ENCODE measurements at places on chromosomes 4 and X.

- DNase-seq = no peak
These were observed 945.0 kb upstream of the INTU start for GRCh38 chr4:126687655-126688358.

DNA sequence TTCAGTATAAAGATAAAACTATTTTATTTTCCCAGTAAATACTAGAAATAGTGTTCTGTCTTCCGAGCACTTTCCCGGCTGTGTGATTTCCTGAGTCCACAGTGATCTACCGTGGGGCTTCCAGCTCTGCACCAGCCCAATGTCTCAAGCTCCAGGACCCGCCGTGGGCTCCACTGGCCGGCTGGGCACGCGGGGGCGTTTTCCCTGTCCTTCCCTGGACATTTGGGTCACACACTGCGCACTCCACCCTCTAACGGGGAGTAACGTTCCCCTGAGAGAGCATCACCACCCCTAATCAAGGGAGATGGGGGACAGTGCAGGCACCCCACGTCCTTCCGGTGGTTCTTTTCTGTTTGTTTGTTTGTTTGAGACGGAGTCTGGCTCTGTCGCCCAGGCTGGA, 844.6 kb upstream of the FRG1 start:
- DNase-seq = no peak

GRCh38 chr4:154471526-154472331, 19.9 kb downstream of the DCHS2 start:
- no peak for DNase-seq

GRCh38 chrX:40152741-40153344, 55.1 kb upstream of the BCOR start:
- peak; percentile 27 for DNase-seq

- peak; percentile 90 for DNase-seq
These were observed 9.8 kb upstream of the BCOR start for GRCh38 chrX:40107291-40108161.

- DNase-seq = no peak
These were observed 5.8 kb downstream of the SSR4 start for GRCh38 chrX:153800177-153800722.

- DNase-seq = peak; percentile 54
These were observed 187.4 kb upstream of the TEX13C start for GRCh38 chrX:125132274-125132673.

- DNase-seq = no peak
These were observed 92.2 kb downstream of the GEMIN8 start for GRCh38 chrX:13937370-13938050.

DNA sequence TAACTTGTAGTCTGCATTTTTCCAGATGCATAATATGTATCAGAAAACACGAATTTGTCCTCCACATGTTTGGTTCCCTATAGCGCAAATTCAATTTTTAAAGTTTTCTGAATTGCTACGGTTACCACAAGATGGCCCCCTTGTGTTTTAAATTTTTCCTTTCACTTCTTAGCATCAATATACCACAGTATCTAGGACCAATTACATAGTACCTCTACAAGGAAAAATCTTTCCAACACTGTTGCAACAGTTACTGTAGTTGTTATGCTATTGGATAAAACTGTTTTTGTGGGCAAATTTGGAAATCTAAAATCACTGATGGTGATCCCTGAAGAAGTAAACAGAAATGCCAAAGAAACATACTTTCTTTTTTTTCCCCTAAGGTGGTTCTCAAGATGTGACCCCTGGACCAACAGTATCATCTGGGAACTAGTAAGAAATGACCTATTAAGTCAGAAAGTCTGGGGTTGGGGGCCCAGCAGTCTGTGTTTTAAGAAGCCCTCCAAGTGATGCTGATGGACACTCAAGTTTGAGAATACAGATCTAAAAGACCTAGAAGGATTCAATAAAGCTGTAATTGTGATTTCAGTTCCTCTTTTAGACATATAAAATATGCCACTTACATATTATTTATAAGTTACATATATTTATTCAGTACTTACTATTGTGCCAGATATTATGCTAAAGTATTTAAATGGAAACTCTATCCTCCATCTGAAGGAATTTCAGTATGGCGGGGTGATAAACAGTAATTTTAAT, 3.1 kb downstream of the ZGRF1 start:
- DNase-seq = peak; percentile 66

DNA sequence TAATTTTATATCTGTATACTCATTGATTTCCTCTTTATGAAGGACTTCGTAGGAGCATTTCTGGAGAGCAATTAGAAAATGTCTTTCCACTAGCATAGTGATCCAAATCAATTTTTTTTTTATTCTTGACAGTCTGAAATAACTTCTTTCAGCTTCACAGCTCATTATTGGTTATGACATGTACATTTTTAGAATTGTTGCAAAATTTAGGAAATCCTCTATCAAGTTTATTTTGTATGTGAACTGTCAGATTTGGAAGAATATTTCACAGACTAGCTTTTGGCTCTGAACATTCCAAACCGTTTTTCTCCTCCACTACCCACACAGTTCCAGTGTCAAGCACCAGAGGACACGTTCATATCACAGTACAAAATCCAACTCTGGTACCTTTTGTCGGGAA, 249.6 kb upstream of the ATOH1 start:
- DNase-seq = no peak

DNA sequence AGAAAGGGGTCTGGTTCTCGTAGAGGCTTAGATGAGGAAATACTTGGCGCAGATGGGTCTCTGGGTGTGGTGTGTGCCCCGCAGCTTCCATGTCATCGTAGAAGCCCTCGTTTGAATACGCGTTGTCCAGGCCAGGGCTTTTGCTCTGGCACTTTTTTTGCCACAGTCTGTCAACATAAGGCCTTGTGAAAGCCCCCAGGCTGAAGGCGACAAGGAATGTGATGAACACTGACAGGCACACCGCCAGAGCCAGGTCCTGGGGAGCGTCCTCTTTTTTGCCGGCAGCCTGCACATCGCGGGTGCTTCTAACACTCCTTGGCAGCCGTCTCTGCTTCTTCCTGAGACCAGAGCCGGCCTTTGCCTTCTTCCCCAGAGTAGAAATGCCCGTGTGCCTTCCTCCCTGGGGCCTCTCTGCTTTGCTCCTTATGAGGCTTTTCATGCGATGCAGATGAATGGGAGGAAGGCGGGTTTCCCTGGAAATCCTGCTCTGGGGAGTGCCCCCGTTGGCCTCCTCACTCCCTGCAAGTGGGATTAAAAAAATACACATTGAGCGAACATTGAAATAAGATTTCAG, 24.4 kb downstream of the LRRC66 start:
- no peak for DNase-seq
